Globus pallidus (tissue), 1 donor: ENCODE measurements at places on chromosomes 4 and X.

DNA sequence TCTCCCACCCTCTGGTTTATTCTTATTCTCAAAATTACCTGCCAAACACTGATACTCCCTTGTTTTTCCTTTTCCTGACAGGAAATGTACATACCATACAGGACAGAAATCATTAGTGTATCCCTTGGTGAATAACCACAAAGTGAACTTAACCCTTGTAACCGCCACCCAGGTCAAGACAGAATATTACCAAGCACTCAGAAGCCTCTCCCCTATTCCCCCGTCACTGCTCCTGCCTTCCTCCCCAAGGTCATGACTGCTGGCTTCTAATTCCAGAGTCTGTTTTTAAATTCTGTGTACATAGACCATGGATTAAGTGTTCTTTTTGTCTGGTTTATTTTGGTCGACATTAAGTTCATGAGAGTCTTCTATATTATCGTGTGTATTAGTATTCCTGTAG is 37.7 kb downstream of the HTT start:
- no peak for DNase-seq

- DNase-seq: no peak
These were observed 1034.3 kb downstream of the STIM2 start for GRCh38 chr4:27894951-27895350.

- no peak for DNase-seq
These were observed 312.2 kb downstream of the TMA16 start for GRCh38 chr4:163806653-163807052.

DNA sequence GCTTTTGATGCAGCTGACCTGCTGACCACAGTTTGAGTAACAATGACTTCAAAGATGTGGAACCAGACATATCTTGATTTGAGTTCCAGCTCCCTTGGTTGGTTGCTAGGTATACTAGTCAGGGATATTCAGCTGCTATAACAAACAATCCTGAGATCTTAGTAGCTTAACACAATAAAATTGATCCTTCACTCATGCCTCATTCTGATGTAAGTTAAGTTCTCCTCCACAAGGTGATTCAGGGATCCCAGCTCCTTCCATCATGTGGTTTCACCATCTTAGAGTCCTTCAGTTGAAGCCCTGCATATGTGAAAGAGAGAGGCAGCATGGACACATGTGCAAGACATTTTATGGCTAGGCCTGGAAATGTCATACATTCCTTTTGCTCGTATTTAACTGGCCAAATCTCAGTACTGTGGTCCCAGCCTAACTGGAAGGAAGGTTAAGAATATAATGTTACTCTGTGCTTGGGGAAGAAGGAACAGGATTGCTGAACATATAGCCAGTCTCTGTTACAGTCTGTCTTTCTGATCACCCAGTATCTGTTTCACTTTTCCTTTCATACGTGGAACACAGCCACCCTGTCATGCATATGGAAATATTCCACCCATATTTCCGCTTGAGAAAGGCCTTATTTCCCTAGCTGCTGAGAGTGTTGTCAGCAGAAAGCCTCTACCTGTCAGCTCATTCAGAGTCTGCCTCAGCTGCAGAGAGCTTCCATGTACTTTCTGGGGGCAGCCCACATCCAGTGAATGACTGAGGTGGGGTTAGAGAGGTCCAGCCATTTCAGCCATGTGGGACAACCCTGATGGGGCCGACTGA is 7.1 kb downstream of the SMIM9 start:
- no peak for DNase-seq

DNA sequence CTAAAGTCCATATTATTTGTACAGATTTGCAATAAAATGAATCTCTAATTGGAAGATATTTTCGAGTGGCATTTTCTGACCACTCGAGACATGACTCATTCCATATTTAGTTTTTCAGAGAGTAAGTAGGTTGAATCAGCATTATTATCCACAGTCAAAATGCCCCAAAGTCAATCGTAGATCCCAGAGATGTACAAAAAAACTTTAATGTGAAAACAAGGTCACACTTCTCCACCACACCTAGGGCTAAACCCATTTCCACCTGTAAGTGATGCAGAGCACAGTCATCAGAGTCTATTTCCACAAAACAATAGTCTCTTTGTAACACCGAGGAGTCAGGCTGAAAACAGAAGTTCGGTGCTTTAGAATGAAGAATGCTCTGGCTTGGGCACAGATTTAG is 117.1 kb upstream of the TENM3 start:
- no peak for DNase-seq

DNA sequence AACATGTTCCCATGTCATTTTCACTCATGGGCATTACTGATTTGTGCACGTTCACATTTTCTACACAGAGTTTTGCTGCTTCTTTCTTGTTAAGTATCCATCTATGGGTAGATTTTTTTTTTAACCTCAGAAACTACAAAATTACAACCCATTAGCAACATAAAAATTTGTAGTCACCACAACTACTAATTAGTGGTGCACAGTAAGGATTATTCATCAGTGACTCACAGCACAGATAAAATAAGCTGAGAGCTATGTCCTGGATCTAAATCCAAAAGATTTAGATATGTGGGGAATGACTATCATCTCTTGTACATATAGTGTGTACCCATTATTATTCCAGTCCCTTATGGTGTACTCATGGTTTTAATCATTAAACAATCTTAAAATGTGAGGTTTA is 19.7 kb upstream of the AMELX start:
- no peak for DNase-seq

- no peak for DNase-seq
These were observed 74.7 kb upstream of the TBL1X start for GRCh38 chrX:9390121-9390520.

GRCh38 chrX:48957827-48958634 is 624 bp upstream of the OTUD5 start:
- peak; percentile 98 for DNase-seq

- no peak for DNase-seq
These were observed 47.8 kb downstream of the ELF2 start for GRCh38 chr4:139129206-139129605.

DNA sequence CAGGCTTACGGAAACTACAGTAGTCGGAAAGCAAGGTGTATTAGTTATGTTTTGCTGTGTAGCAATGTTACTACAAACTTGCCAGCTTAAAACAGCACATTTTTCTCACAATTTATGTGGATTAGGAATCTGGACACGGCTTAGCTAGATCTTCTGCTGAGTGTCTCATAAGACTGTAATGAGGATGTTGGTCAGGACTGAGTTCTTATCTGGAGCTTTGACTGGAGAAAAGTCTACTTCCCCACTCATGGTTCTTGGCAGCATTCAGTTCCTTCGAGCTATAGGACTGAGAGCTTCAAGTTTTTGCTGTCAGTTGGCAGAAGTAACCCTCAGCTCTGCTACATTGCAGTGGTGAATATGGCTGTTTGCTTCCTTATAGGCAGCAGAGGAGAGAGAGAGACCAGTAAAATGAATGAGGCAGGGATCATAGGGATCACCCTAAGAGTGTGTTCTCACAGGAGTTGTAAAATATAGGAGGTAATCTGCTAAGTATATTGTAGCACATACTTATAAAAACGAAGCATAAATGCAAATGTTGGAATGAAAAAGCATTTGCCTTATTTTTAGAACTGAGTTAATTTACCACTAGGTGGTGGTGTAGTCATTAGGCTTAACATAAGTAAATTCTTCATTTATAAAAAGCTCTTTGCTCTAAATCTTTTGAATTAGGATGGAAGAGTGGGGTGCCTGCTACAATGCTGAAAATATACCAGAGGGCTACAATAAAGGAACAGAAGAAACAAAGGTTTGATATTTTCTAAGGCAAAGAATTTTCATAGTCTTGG is 38.6 kb downstream of the ALG13 start:
- peak; percentile 3 for DNase-seq

- no peak for DNase-seq
These were observed 113.6 kb upstream of the TEX13C start for GRCh38 chrX:125205918-125206665.

DNA sequence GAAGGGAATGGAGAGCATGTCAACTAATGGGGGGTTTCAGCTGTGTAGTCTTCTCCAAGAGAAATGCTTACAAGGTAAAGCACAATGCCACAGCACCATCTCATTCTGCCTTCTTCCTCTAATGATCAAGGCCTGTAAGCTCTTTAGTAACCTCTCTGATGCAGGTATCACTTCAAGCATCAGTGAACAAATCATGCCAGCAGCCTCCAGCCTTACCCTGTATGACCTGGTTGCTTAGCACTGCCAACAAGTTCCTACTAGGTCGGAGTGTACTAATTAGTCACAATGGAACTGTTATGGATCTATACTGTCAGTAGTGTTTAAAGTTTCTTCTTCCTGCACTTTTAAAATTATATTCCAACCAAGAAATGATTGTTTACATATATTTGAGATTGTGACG is 197.7 kb downstream of the GRID2 start:
- no peak for DNase-seq

DNA sequence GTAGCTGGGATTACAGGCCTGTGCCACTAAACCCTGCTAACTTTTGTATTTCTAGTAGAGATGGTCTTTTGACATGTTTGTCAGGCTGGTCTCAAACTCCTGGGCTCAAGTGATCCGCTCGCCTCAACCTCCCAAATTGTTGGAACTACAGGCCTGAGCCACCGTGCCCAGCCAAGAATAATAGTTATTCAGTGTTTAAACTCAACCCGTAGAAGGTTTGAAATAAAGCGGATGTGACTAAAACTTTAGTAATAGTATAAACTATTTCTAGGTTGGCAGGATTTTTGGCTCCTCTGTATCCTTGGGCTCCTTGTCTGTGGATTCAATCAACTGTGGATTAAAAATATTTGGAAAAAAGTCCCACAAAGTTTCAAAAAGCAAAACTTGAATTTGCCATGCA is 37.8 kb downstream of the PCDH10 start:
- DNase-seq: no peak

DNA sequence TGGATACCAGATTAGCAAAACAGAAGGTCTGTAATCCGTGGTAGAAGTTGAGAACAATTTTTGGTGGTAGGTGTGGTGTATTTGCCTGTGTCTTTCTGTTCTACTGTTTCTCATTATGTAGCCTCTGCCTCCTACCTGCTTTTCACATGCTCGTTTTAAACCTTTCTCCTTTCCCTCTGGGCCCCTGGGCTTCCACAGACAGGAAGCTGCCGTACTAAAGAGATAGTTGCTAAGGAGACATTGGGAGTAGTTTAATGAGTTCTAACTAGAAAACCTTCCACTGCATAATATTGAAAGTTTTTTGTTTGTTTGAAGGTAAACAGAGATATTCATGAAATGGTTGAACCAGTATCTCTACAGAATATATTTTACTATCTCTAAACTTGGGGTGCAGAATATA is 107.8 kb downstream of the STOX2 start:
- DNase-seq: no peak

GRCh38 chrX:118552121-118552900 is 56.7 kb downstream of the DOCK11 start:
- DNase-seq: no peak

DNA sequence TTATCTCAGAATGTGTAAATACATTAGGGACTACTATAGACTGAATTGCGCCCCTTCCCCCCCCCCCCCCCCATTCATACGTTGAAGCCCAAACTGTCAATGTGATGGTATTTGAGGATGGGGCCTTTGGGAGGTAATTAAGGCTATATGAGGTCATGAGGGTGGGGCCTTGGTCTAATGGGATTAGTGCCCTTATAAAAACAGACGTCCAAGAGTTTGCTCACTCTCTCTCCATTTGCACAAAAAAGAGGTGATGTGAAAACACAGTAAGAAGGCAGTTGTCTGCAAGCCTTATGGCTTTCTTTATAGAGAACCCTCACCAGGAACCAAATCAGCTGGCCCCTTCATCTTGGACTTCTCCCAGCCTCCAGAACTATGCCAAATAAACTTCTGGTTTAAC is 15.3 kb downstream of the SPACA5 start:
- no peak for DNase-seq

GRCh38 chrX:76454456-76454927 is 27.0 kb downstream of the MAGEE1 start:
- peak; percentile 14 for DNase-seq

- DNase-seq: no peak
These were observed 26.0 kb downstream of the SMAD1 start for GRCh38 chr4:145507636-145508035.

- DNase-seq: no peak
These were observed 329.9 kb downstream of the ARHGAP10 start for GRCh38 chr4:148061795-148062194.

GRCh38 chr4:569958-570667 is 6.0 kb downstream of the TMEM271 start:
- no peak for DNase-seq

- no peak for DNase-seq
These were observed 45.9 kb downstream of the FGFRL1 start for GRCh38 chr4:1057403-1057745.

DNA sequence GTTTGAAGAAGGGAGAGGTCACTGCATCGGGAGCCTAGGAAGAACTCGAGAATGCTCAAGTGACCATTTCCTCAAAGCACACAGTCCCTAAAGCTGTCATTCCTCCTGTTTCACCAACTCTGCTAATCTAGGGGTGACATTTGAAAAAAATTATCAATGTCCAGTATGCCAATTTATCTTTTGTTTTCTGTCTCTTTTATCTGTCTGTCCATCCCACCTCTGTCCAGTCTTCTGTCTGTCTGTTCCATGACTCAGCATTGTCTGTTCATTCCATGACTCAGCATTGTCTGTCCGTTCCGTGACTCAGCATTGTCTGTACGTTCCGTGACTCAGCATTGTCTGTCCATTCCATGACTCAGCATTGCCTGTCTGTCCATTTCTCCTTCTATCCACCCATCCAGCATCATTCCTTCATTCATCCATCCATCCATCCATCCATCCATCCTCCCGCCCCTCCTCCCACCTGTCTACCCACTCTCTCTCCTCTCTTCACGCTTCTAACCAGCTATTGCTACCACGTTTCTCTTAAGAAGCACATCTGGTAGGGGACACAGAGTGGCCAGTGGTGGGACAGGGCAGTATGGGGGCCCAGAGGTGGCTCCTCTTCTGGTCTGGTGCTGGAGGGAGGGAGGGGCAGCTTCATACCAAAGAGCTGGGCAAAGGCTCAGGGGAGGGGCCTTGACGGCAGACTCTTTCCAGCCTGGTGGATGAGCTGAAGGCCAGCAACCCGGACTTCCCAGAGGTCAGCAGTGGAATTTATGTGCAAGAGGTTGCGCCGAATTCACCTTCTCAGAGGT is 34.1 kb downstream of the HTRA3 start:
- DNase-seq: peak; percentile 5

DNA sequence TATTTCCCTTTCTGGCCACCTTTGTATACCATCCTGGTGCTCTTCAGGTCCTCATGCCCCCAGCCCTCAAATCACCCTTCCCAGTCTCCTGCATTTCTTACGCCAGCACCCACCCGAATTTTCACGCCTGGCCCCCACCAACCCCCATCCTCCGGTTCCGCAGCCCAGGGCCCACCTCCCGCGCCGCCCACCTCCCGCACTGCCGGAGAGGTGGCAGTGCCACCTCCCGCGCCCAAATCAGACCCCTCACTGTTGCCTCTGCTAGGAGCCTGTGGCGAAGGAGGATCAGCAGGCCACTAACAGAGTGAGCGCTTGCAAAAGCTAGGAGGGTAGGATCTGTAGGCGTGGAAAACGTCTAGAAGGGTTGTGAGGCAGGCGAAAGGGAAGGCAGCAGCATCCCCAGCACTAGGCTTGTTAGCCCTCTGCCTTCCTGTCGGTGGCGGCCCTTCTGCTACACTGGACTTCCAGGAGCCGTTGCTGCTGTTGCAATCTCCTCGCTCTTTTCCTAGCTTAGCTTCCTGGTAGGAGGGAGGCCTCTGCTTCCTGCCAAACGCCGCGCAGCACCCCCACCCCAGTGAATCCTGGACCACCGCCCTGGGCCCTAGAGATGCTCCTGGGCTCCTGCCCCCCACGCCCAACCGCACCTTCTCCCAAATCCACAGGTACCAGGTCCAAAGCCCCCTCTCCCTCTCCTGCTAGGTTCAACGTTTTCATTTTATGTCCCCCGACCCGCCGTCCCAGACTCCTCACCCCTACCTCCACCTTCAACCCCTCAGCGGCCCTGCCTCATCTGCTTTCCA is 51.0 kb downstream of the SPIN2B start:
- no peak for DNase-seq

- DNase-seq: peak; percentile 54
These were observed 22.1 kb downstream of the YIPF7 start for GRCh38 chr4:44629280-44629866.
